ENCODE measurements at places on chromosomes 6 and 20.

GRCh38 chr20:41030531-41031242, 2.1 kb downstream of the TOP1 start:
- no peak for DNase-seq

DNA sequence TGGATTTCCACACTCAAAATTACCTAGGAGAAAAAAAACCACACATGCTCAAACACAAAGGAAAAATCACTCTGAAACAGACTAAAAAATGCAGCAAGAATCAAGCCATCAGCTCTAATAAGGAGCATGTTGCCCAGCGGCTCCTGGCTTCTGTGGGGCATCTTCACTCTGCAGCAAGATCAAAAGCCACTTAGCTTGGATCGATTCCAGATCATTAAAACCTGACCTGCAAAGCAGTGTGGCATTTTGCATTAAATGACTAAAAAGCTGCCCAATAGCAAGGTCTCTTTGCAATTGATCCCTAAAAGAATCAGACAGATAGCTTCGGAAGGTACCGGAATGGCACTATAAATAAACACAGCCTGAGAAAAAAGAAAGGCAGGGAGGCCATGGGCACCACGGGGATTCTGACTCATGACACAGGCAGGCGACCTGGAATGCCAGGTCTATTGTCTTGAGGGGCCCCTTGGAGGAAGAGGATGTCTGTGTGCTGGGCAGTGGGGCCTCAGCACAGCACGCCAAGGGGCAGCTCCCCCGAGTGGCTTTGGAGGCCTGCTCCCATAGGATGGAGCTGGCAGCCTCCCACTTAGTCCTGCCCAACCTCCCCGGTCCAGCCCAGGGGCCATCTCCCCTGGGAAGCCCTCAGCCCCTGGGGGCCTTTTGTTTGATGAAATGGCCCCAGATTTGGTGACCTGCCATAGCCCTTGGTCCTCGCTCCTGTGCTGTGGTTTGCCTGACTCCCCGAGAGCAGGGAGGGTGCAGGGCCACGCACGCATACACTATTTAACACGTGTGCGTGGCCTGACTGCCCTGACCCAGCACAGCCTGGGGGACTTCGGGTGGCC, 7.6 kb downstream of the LEMD2 start:
- DNase-seq: no peak

GRCh38 chr6:40342723-40343122, 244.4 kb downstream of the LRFN2 start:
- DNase-seq: no peak

DNA sequence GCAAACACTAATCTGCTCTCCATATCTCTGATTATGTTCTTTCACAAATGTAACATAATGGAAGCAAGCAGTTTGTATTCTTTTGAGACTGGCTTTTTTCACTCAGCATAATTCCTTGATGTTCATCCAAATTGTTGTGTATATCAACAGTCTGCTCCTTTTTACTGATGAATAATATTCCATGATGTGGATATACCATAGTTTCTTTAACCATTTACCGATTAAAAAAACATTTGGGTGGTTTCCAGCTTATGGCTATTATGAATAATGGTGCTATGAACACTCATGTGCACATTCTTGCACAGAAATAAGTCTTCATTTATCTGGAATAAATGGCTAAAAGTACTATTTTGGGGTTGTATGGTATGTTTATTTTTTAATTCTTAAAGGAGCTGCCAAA, 708.9 kb downstream of the RFPL4B start:
- no peak for DNase-seq

- no peak for DNase-seq
Observed at GRCh38 chr20:6993511-6993910, 226.0 kb downstream of the BMP2 start.

DNA sequence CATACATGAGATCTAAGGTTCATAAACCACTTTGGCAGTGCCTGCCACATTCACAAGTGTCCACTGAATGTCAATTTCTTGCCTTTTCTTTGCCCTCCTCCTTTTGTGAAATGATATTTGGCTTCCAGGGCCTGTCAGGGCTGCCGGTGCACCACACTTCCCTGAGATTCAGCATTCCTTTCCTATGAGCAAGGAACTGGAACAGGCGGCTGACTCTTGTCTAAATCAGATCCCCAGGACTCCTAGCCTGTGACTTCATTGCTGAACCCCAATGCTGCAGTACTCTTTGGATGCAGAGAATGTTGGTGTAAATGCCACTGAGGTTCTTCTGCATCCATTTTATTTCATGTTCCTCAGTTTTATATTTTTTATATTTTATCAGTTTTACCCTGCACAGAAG, 172.2 kb downstream of the ARID1B start:
- no peak for DNase-seq

DNA sequence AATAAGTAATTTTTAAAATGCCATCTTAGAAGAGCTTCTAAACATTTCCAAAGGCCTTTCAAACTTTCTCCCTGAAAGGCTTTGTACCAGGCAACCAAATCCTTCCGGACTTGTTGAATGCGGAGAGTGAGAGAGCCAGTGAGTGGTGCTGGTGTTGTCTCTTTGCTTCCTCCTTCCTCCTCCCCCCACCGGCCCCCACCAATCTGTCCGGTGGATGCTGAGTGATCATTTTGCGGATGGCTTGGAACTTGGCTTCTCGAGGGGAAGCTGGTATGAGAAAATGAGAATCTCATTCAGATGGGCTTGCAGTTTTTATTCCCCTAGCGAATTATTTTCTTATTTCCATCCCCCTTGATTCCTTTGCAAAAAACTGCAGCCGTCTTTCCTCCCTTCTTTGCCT, 97.3 kb downstream of the ANKRD60 start:
- no peak for DNase-seq

DNA sequence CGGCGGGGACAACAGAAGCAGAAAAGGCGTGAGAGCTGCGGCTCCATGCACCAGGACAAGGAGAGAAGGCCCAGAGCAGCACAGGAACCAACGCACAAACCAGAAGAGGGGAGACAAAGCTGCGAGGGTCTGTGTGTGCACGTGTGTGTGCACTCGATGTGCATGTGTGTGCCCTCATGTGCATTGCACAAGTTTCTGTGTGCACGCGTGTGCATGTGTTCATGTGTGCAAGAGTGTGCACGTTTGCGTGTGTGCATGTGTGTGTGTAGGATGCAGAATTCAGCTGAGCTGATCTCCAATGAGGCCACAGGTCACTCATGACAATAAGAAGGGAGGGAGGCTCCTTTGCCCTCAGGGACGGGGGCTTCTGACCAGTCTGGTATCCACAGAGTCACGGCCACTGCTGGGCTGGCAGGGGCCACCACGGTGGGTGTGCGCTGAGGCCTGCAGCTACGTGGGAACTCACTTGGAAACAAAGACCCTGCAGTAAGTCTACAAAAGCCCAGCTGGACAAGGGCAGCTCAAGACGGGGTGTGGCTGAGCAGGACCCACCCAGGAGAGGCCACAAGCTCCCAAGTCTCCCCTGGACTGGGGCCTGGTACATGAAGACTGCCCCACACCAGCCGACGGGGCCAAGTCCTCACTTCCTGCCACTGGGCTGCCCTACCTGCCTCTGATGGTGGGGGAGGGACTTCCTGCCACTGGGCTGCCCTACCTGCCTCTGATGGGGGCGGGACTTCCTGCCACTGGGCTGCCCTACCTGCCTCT, 48.1 kb upstream of the CHRNA4 start:
- no peak for DNase-seq

- no peak for DNase-seq
Observed at GRCh38 chr6:78962448-78962847, 95.1 kb downstream of the IRAK1BP1 start.

DNA sequence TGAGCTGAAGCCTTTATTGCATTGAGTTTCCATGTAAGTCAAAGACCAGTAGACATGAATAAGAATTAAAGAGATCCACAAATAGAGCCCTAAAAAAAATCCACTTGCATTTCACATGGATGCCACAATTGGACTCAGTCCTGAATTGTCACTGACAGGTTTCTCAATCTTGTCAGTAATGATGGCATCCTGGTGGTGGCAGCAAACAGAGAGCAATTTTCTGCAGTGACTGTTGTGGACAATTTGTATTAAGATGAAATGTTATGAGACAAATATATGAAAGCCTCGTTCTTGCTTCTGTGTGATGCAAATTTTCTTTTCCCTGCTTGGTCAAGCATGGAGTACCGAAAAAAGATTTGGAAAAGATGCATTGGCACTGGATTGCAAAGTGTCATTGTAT, 278.9 kb downstream of the SAMD5 start:
- DNase-seq: no peak

GRCh38 chr6:11416936-11417576, 120.5 kb upstream of the TMEM170B start:
- no peak for DNase-seq

DNA sequence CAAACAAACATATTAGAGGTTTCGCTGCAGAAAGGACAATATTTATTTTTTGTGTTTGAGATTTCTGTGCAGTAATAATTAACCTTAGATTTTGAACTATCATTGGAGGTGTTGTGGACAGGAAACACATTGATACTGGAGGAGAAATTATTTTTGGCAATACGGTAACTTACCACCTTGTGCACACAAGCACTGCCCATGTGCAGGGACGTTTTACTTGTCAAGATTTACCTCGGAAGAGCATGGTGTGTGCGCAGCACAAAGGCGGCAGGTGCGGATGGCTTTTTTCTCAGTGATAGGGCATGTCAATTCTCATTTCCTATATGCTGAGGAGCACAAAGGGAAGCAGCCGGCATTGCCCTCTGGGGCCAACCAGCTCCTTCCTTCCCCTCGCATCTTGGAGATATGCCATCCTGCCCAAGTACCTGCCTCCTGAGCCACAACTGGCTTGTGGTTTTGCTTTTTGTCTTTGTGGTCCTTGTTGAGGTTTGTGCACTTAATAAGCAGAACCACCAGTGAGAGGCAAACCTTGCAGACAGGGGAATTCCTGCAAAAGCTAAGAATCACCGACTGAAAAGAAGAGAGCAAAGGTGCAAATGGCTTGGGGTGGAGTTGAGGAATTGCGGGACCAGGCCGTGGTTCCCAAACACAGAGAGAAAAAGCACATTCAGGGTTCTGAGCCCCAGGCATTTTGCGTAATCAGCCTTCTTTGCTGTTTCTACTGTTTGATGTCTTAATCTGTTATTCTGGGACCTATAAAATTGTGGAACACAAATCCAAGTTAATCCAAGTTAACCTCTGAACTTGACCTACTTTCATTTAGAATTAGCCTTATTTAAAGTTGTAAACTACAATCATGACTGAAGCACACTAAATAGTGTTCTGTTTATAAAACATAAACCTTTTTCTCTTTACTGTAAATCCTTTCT, 21.9 kb downstream of the SAMD5 start:
- DNase-seq: no peak

DNA sequence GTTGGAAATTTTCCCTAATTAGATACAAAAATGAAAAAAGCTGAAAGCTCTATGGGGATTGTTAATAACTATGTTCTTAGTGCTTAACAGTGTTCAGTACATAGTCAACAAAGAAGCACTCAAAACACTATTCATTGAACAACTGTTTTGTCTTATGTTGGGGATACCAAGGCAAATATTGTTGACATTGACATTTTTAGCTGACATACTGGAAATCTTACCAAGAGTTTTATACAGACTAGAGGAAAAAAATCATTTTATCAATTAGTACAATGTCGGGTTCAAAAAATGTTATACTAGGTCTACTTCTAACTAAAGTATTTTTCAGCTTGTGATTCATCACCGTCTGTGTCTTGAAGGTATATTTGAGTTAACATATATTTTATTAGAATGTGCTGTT, 40.2 kb downstream of the KLHL31 start:
- DNase-seq: no peak

DNA sequence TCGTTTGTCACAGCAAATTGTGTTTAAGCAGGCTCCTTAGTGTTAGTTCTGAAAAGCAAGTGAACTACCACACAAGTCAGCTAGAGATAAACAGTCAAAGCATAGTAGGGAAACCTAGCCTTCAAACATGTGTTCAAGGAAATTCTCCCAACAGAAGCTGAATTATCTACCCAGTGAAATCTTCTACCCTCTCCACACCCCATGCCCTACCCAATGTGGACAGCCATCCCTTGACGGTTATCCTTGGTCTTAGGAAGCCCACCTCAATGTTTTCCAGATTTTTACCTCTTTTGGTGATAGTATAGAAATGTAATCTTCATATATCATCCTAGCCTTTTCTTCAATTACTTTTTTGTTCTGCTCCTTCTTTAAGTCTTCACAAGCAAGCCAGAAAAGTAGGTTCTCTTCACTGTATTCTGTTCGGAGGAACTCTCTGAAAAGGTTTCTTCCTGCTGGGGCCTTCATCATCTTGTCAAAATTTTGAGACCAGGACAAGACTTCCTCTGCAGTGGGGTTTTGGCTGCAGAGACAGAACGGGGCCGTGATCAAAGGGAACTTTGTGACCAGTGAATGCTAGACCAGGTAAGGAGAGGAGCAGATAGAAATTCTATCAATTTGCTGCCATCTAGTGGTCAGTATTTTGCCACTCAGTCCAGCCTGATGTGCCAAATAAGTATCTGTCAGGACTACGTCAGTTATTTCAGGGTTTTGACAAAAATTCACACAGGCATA, 21.6 kb upstream of the MTRF1L start:
- peak; percentile 43 for DNase-seq

DNA sequence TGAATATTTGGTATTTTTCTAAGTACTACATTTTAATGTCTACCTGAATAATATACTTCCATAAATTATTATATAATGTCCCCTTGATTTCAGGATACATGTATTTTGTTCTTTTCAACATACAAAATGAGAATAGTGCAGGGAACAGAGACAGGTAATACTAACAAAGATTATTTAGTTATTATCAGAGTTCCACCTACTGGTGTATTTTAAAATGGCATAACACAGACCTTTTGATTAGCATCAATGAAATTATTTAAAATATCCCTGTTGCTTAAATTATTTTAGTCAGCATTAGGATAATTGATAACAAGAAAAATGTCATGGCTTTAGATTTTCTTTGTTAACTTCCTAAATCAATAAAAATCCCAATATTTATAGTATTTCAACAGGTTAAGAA, 184.0 kb downstream of the PRDM13 start:
- no peak for DNase-seq

DNA sequence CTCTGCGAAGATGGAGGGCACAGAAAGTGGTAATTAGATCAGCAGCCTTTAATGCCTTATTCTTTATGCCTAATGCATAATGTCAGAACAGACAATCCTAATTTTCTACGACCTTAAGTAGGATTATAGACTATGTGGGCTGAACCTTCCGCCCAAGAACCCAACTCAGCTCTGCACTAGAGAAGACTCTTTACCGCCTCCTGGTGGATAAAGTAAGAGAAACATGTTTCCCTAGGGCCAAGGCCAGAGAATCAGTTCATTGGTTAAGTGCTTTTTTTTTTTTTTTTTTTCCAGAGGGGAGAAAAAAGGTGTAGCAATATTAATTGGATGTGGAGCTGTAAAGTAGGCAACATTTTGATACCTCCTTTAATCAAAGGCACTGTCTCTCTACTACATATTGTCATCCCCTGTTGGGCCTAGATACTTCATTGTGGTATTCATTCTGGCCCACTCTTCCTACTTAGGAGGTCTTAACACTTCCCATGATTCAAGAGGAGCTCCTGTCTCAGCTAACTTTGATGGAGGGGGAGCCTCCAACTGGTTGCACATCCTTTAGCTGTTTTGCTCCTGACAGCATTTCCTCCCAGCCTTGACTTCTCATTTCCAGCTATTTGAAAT, 124.9 kb upstream of the NRN1 start:
- no peak for DNase-seq
